ENCODE measurements at places on chromosomes 2 and 18. TPM values are rescaled to one million over a fixed set of nuclear protein-coding genes. Genes with fewer than 3 reads are reported as not detected.

DNA sequence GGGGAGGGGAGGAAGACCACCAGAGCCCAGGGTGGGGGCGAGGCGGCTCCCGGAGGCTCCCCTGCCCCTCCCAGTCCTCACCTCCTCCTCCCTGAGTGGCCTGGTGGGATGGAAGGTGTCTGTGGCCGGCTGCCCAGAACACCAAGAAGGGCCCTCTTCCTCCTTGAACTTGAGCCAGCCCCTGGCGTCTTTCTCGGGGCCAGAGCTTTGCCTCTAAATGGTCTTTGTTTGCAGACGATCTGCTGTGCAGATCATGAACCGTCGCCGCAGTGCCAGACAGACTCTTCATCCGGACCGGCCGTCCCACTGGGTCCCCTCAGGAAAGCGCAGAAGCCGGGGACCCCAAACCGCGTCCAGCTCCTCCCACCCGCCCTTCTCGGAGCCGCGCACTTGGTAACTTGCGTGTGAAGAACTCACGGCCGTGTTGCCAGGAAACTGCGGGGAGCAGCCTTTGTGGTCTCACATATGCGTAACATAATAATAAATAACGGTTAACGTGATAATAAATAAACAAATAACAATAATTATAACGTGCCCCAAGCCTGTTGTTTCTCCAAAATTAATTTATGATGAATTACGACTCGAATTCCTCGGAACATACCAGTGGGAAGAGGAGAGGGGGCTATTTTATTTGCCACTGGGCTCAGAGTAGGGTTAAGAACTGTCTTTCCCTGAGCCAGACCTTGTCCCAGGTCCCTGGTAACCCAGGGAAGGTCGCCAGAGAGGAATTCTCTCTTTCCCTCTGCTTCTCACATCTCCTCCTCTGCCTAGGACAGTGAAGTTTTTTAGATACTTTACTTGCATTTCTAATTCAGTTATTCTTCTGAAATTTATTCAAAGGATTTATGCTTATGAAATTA is 41.0 kb downstream of the PTGR3 start:
- no peaks in the 10 kb centered on the region for H3K36me3 ChIP-seq
- DNase-seq: no peak
- H3K27ac ChIP-seq: no peak overlapping the region

The SLC4A5 gene
- 8.4 TPM for total RNA-seq

The ZNF892 gene
- 3.2 TPM for total RNA-seq

- H3K4me1 ChIP-seq: no peaks in the 10 kb centered on the region
- no peaks in the 10 kb centered on the region for H3K27me3 ChIP-seq
- H3K27ac ChIP-seq: no peak overlapping the region
- no peak for DNase-seq
- no peak overlapping the region for H3K4me3 ChIP-seq
- H3K36me3 ChIP-seq: no peaks in the 10 kb centered on the region
These were observed 10.0 kb upstream of the ALPG start for GRCh38 chr2:232396683-232397082.

GRCh38 chr18:76153691-76154090 is 341.4 kb downstream of the ZNF516 start:
- H3K36me3 ChIP-seq: no peaks in the 10 kb centered on the region
- DNase-seq: no peak
- H3K27ac ChIP-seq: no peak overlapping the region
- H3K4me3 ChIP-seq: no peak overlapping the region
- H3K27me3 ChIP-seq: no peaks in the 10 kb centered on the region

DNA sequence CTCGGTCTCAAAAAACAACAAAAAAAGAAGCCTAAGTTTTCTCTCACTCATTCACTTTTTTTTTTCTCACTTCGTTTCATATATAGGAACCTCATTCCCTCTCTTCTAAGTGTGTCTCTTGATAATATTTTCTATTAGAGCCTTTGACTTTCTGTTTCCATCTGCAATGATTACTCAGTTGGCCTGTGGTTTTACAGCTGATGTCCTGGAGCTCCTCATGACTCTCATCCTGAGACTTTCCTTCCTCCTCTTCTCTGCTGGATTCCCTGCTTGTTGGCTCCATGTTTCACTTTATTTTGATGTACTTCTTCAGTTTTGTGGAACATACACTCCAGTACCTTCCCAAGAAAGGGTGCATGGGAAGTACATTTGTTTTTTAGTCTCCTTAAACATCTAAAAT is 154.2 kb upstream of the GATA6 start:
- no peaks in the 10 kb centered on the region for H3K36me3 ChIP-seq
- H3K27ac ChIP-seq: no peak overlapping the region
- DNase-seq: no peak

The IGFBP2 gene
- total RNA-seq: not detected

- no peak overlapping the region for H3K4me3 ChIP-seq
- no peaks in the 10 kb centered on the region for H3K36me3 ChIP-seq
- H3K27me3 ChIP-seq: no peaks in the 10 kb centered on the region
- no peak for DNase-seq
These were observed 39.5 kb downstream of the THNSL2 start for GRCh38 chr2:88209521-88210131.

The TMEM198 gene
- 1.8 TPM for total RNA-seq

DNA sequence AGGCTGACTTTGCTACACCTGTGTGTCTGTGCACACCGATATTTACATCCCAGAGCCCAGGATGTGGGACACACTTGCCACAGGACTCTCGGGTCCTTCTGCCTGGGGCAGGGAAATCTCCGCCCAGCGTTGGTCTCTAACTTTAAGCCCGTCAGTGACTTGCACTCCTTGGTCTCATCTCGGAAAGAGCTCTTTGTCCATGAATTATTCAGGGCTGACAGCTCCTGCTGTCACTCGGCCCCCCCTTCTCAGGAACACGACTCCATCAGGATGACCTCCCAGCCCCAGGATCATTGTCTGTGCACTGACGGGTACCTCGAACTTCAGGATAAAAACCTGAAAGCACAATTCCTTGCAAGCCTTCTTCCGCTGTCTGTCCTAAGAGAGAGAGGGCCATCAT is 26.6 kb downstream of the PLB1 start:
- H3K27me3 ChIP-seq: no peaks in the 10 kb centered on the region
- no peaks in the 10 kb centered on the region for H3K36me3 ChIP-seq
- H3K27ac ChIP-seq: no peak overlapping the region
- H3K4me1 ChIP-seq: no peaks in the 10 kb centered on the region
- DNase-seq: no peak

The OSR1 gene
- total RNA-seq: not detected

DNA sequence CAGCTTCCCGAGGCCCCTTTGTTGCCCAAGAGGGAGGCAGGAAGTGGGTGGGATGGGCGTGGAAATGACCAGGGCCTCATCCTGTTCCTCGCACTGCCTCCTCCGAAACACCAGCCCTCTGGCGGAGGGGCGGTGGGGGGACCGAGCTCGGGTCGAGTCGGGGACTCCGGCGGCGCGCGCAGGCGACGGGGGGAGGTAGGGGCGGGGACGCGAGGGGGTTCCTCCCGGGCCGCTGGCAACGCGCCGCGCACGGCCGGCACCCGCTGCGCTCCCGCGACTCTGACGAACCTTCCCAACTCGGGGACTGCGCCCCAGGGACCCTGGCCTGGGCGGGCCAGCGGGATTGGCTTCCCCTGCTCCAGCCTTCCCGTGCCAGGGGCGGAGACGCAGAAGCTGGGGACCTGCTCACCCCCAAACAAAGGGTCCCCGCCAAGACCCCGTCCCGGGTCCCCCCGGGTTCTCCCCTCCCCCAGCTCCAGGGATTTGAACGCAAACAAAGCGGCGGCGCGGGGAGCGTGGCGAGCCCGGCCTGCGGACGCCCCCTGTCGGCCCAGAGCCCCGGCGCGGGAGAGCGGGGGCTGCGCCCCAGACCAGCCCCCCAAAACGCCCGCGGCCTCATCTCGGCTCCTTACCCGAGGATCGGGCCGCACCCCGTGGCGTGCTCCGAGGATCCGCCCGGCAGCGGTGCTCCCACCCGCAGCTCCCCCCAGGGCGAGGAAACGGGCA is 1.2 kb downstream of the SEMA4C start:
- H3K27me3 ChIP-seq: no peaks in the 10 kb centered on the region
- peaks cover 27% of the 10 kb centered on the region for H3K36me3 ChIP-seq
- H3K4me1 ChIP-seq: peaks cover 64% of the 10 kb centered on the region

DNA sequence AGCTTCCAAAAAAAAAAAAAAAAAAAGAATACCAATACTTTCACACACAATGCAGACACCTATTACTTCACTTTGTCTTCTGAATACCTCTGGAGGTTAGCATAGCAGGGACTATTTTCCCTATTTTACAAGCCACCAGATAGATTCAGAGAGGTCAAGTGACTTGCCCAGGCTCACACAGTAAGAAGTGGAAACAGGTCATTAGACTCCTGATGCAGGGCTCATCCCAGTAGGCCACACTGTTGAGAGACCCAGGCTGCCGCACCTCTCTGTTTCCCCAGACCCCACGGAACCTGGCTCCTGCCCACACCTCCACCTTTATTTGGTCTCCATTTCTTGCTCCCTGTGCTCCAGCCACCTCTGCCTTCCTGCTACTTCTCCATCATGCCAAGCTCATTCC is 19.4 kb downstream of the SMYD1 start:
- DNase-seq: no peak
- H3K4me1 ChIP-seq: no peaks in the 10 kb centered on the region
- H3K4me3 ChIP-seq: no peak overlapping the region

The EHD3 gene
- 7.8 TPM for total RNA-seq

The IKZF2 gene
- total RNA-seq: 162 TPM

GRCh38 chr2:141259683-141260082 is 871.1 kb downstream of the LRP1B start:
- no peaks in the 10 kb centered on the region for H3K36me3 ChIP-seq
- no peak overlapping the region for H3K27ac ChIP-seq
- no peak overlapping the region for H3K4me3 ChIP-seq

DNA sequence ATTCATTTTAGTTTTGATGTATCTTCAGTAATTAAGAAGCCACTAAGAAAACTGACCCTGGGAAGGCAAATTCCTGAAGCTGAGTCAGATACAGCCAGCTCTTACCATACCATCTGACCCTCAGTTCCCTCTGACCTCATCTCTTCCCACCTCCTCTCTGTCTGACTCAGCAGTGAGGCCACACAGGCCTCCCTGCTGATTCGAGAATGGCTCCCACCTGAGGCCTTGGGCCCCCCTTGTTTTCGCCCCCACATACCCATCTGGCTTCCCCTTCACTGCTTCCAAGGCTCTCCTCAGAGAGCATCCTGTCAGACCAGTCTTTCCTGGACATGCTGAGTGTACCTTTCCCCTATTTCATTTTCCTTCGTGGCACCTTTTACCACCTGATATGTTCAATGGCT is 71.0 kb upstream of the CYP1B1 start:
- H3K27ac ChIP-seq: no peak overlapping the region
- no peak for DNase-seq
- no peak overlapping the region for H3K4me3 ChIP-seq
- peaks cover 9% of the 10 kb centered on the region for H3K4me1 ChIP-seq
- no peaks in the 10 kb centered on the region for H3K36me3 ChIP-seq

DNA sequence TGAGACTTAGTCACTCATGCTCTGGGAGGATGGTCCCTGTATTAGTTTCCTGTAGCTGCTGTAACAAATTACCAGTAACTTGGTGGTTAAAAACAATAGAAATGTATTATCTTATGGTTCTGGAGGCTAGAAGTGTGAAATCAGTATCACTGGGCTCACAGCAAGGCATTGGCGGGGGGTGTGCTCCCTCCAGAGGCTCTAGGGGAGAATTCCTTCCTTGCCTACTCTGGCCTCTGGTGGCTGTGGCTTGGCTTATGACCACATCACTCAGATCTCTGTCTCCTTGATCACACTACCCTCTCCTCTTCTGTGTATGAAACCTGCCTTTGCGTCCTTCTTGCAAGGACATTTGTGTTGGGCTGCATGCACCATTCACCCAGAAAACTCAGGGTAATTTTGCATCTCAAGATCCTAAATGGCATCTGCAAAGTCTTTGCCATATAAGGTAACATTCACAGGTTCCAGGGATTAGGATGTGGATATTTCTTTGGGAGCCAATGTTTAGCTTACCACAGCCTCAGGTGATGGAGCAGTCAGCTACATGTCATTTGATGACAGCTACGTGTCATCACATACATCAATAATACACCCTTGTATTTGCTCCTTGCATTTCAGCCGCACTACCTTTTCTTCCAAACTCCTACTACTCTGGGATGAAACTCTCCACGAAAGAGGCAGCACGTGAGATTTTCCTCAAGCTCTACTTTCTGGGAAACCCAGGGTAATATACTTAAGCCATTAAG is 49.6 kb upstream of the POU3F3 start:
- no peaks in the 10 kb centered on the region for H3K4me1 ChIP-seq
- H3K27me3 ChIP-seq: no peaks in the 10 kb centered on the region
- no peaks in the 10 kb centered on the region for H3K36me3 ChIP-seq
- H3K4me3 ChIP-seq: no peak overlapping the region
- no peak for DNase-seq
- no peak overlapping the region for H3K27ac ChIP-seq

GRCh38 chr2:34174506-34174905 is 575.4 kb upstream of the FAM98A start:
- H3K27ac ChIP-seq: no peak overlapping the region
- no peaks in the 10 kb centered on the region for H3K4me1 ChIP-seq
- no peak overlapping the region for H3K4me3 ChIP-seq
- no peaks in the 10 kb centered on the region for H3K27me3 ChIP-seq
- no peak for DNase-seq

DNA sequence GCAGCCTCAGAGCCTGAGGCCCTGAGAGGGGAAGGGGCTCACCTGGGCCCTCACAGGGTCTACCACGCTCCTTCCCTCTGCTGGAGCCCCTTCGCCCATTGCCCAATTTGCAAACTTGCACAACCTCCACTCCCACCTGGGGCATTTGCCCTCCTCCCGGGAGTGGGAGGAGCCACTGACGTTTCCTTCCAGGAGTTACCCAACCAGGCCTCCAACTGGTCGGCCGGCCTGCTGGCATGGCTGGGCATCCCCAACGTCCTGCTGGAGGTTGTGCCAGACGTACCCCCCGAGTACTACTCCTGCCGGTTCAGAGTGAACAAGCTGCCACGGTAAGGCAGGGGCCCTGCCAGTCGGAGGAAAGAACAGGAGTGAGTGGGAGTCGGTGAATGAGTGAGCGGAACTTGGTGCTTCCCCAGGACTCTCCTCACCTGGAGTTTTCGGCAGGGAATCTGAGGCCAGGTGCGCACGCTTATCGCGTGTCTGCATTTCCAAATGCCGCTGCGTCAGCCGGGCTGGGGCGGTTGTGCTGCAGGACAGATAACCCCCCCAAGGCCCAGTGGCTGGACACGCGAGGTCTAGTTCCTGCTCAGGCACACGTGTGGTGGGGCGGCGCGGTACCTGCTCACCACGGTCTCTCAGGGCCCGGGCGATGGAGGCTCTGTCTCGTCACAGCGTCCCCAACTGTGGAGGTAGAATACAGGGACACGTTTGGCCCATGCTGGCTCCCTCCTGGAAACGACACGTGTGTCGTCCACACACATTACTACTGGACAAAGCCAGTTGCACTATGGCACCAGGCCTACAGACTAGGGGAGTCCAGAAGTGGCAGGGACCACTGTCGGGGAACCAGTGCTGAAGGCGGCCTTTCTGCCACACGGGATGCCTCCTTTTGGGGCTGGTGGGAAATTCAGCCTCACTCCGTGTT is 11.7 kb downstream of the ANO7 start:
- no peaks in the 10 kb centered on the region for H3K4me1 ChIP-seq
- H3K27ac ChIP-seq: no peak overlapping the region
- no peak for DNase-seq
- no peaks in the 10 kb centered on the region for H3K27me3 ChIP-seq
- no peak overlapping the region for H3K4me3 ChIP-seq

The TCF23 gene
- not detected for total RNA-seq

All from natural killer cell (primary cell).